ENCODE measurements at places on chromosomes 7 and 10.

- no peak for DNase-seq
These were observed 166.2 kb upstream of the STEAP1 start for GRCh38 chr7:89988074-89988473.

DNA sequence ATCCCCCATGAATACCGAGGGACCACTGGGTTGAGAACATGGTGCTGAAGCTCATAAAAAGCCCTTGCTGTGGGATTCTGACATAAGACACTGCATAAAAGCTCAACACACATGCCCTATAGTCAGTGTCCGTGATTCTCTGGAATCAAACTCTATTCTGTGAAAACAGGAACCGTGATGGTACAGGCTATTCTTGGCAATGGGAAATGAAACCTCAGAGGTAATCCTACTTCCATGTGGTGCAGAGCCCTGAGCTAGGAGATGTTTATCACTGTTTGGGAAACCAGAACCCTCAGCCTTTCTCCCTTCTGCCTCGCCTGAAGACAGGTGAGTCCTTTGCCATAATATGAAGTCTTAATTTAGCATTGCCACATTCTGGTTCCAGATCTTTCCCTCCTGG, 80.8 kb upstream of the PRSS1 start:
- no peak for DNase-seq

DNA sequence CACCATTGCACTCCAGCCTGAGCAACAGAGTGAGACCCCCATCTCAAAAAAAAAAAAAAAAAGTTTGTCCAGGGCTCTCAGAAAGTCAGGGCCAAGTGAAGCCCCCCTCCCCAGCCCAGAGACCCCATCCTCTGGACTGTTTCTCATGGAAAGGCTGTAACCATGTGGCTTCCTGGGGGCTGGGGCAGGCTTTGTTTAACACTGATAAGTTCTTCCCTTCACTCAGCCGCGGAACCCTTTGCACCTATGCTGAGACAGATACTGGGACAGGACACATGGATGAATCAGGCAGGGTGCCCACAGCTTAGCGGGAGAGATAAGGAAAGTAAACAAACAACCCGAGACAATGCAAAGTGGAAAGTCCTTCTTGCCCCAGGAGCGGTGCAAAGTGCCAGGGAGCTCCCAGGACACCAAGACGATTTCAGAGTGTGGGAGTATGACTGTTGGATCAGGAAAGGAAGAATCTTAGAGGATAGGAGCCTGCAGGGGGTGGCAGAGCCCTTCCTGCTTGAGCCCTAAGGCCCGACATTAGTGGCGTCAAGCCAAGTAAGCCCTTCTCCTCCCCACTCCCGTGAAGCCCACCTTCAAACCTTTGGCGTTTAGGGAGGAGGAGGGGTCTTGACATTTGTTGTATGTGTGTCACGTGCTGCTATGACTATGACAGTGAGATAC, 11.6 kb downstream of the MLXIPL start:
- no peak for DNase-seq

- DNase-seq: no peak
These were observed 748.0 kb downstream of the CNTNAP2 start for GRCh38 chr7:146864644-146865043.

DNA sequence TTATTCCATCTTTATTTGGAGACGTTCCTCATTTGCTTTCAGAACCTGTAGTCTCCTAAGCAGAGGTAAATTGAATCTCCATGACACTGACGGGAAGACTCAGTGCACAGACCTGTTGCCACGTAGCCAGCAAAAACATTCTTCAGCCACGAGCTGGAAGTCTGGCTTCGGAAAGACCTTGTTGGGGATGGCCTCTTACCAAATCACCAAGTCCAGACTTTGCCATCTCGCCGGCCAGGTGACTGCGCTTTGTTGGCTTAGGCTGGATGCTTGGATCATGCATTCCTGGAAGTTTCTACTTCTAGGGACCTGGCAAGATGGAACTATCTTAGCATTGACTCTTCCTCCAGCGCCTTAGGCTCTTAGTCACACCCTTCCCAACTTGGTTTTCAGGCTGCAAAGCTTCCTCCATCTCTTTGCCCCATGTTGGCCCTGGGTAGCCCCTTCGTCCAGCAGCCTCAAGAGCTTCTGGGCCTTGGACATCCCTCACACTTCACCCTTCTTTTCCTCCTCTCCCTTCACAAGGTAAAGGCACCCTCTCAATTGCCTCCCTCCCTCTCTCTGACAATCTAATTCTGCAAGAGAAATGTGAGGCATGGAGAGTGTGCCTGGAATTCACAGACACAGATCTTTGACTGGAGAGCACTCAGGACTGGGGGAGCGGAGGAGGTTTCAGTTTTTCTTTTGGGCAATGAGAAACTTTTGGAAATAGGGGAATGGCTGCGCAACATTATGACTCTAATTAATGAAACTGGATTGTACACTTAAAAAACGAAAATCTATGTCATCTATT, 451.9 kb upstream of the MKI67 start:
- no peak for DNase-seq

DNA sequence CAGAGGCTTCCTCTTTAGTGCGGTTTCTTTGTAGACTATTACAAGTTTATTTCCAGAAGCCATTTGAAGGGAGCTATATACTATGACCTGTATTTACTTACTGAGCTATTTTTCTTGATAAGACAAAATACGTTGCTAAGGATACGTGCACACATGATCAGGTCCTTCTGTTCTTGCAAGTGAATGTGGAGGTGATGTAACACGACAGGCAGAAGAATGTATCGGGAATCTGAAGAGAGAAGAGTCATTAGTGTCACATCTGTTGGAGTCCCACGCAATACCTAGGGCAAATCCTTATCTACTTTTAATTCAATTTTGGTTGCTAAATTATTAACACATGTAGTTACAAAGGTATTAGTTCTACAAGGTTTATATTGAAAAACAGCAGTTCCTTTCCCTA, 284.6 kb upstream of the IMMP2L start:
- DNase-seq: no peak

GRCh38 chr10:689452-690371, at the start of gene DIP2C:
DIP2C (minus strand) TSS chr10:689668; CDS start chr10:689578, 90 bp downstream.
- no peak for DNase-seq
